HT1080 (cell line): ENCODE measurements at places on chromosomes 1 and 21.

GRCh38 chr1:90452491-90452890 is 264.6 kb downstream of the BARHL2 start:
- no peak for DNase-seq

- DNase-seq = peak; percentile 99
Observed at GRCh38 chr1:245091818-245092637, 62.8 kb upstream of the KIF26B start.

- no peak for DNase-seq
Observed at GRCh38 chr1:15837931-15838330, 9.6 kb upstream of the SPEN start.

DNA sequence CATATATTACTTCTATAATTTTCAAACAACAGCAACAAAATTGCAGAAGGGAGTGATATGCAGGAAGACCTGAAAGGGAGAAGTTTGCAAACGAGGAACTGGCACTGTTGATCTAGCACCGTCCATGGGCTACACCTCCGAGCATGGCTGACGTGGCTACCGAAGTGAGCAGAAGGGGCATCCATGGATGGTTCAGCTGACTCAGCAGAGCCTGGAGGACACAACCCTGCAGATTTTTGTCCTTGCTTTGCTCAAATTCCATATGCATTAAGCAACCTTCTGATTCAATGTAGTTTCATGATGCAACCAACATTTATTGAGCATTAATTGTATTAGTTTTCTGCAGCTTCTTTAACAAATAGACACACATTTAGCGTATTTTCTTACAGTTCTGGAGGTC is 191.2 kb downstream of the C1orf94 start:
- DNase-seq = no peak

- DNase-seq = no peak
Observed at GRCh38 chr1:215084621-215085020, 2.1 kb downstream of the KCNK2 start.
